Aorta (tissue), 5 donors: ENCODE measurements at places on chromosomes 12 and 14. TPM values are rescaled to one million over a fixed set of nuclear protein-coding genes. Genes with fewer than 3 reads are reported as not detected.

VDR gene
- 9.3 TPM for total RNA-seq

SIX6 gene
- total RNA-seq: not detected

ETFRF1 gene
- total RNA-seq: 25.3 TPM

DEPDC4 gene
- 1.5 TPM for total RNA-seq

KRT82 gene
- total RNA-seq: not detected

CYP46A1 gene
- 3.7 TPM for total RNA-seq

LRP1-AS gene
- total RNA-seq: not detected

ARHGAP9 gene
- total RNA-seq: 38.8 TPM

PGF gene
- total RNA-seq: 29.1 TPM

KERA gene
- total RNA-seq: not detected

PLXNC1 gene
- 26.8 TPM for total RNA-seq

AKAP6 gene
- 211 TPM for total RNA-seq

PLEKHG7 gene
- total RNA-seq: not detected

DPF3 gene
- 2.2 TPM for total RNA-seq

PTGR2 gene
- 8.7 TPM for total RNA-seq

GLIPR1L1 gene
- total RNA-seq: not detected

SAMD4A gene
- 386 TPM for total RNA-seq

CLEC1B gene
- total RNA-seq: not detected

BRI3BP gene
- total RNA-seq: 3.6 TPM

DIO3 gene
- 5.8 TPM for total RNA-seq

DPY19L2 gene
- 40.8 TPM for total RNA-seq

PLBD1 gene
- total RNA-seq: 11.6 TPM

KIF26A gene
- 4.6 TPM for total RNA-seq

PPFIA2 gene
- 20.4 TPM for total RNA-seq

UBE2N gene
- 57.1 TPM for total RNA-seq

GLIPR1L2 gene
- 1.9 TPM for total RNA-seq

AQP2 gene
- 0.21 TPM for total RNA-seq

GPR68 gene
- total RNA-seq: 0.84 TPM

NUDT4 gene
- total RNA-seq: 52.5 TPM

PAPLN gene
- total RNA-seq: 21.4 TPM
